ENCODE measurements at places on chromosomes 12 and 14.

- no peak for DNase-seq
These were observed 32.1 kb upstream of the TXNRD1 start for GRCh38 chr12:104183443-104183842.

- no peak for DNase-seq
These were observed 29.4 kb downstream of the ERC1 start for GRCh38 chr12:1020389-1020788.

- DNase-seq = no peak
These were observed 132.3 kb downstream of the KSR2 start for GRCh38 chr12:117836476-117836875.

GRCh38 chr12:31605531-31605930 lies 14.6 kb upstream of the DENND5B start:
- no peak for DNase-seq

DNA sequence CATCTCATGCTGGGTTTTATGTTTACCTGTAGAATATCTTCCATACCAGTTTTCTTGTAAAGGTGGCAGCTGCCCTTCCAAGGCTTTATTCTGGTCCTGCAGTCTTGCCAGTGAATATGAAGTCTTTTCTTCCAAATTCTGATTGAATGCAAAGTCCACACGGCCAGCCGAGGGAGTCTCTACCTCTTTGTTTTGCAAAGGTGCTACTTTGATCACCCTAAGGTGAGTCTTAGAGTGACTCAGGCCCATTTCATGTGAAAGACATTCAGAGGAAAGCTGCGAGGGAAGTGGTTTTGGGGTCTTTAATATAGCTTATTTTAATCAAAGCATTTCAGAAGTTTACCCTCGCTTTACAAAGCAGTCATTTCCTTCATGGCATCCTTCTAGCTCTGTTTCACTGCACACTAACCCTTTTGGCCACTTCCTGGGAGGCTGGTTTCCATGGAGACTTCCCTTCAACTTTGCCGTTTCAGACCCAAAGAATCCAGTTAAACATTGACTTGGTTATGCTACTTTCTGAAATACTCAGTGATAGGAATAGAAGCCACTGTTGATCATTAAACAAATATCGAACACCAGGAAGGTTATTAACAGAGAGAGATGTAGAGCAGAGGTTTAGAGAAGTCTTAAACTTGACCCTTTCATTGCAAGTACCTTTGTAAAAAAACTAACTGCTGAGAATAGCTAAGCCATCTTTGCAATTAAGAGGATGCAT lies at the start of gene CCDC198:
Gene CCDC198 (minus strand): TSS at position 391 of the 715 bp plus-strand sequence. CDS start 142 bp downstream, at position 249.
- DNase-seq = no peak

DNA sequence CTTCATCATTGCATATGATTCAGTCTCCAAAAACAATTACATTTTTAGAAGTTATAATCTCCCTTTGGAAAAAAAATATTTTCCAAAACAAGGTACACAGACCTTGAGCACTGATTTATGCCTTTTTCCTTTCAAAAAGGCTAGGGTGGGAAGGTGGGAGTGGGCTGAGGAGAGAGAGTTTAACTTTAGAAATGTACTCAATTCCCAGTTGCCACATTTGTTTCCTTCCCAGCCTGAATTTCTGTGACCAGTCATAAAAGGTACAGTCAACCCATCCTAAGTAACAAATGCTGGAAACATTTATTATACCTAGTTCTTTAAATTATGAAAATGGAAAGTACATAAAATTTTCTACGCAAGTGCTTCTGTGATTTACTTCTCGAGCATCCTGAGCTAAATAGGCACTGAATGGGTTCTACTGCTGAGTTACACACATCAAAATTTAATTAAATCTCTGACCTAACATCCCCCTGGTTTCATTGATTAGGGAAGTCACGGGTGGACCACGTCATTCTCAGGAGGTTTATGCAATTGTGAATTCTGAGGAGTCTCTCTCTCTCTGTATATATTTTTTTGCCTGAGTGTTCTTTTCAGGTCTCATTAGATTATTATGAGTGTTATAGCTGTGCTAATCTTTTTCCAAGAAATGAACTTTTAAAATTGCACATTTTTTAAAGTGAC lies 371.8 kb downstream of the BTG1 start:
- DNase-seq = no peak

DNA sequence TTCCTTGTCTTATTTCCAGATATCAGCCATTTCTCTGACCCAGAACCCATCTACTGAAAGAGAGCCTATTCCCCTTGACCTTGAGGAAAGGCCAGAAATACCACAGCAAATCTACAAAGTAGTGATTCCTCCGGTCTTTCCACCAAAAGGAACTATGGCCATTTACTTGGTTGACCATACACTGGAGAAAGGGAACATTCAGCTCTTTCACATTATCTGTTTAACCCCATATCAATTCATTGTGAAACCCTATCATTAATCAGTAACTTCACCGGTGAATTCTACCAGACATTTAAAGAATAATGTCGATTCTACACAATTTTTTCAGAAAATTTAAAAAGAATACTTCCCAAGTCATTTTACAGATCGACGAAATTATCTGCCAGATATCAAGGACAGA lies 265.7 kb upstream of the CLEC14A start:
- no peak for DNase-seq

GRCh38 chr12:69886109-69886508 lies 61.1 kb downstream of the MYRFL start:
- no peak for DNase-seq

DNA sequence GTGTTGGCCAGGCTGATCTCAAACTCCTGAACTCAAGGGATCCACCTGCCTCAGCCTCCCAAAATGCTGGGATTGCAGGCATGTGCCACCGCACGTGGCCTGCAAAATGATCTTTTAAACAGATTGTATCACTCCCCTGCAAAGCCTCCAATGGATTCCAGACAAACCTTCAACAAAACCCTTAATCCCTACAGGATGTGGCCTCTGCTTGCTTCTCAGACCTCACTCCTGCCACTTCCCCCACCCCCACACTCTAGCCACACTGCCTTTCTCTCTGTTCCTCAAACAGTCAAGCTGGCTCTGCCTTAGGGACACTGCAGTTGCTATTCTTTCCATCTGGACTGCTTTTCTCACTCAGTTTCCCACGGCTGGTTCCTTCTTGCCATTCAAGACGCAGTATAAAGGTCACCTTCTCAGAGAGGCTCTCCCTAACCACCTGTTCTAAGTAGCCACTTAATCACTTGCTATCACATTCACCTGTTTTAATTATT lies 47.3 kb upstream of the TMED10 start:
- no peak for DNase-seq

- no peak for DNase-seq
These were observed 2.5 kb downstream of the RASSF3 start for GRCh38 chr12:64612843-64613242.

- DNase-seq = no peak
These were observed 28.8 kb downstream of the SENP1 start for GRCh38 chr12:48077111-48077510.

- no peak for DNase-seq
These were observed 30.0 kb downstream of the TUNAR start for GRCh38 chr14:95906591-95906990.

DNA sequence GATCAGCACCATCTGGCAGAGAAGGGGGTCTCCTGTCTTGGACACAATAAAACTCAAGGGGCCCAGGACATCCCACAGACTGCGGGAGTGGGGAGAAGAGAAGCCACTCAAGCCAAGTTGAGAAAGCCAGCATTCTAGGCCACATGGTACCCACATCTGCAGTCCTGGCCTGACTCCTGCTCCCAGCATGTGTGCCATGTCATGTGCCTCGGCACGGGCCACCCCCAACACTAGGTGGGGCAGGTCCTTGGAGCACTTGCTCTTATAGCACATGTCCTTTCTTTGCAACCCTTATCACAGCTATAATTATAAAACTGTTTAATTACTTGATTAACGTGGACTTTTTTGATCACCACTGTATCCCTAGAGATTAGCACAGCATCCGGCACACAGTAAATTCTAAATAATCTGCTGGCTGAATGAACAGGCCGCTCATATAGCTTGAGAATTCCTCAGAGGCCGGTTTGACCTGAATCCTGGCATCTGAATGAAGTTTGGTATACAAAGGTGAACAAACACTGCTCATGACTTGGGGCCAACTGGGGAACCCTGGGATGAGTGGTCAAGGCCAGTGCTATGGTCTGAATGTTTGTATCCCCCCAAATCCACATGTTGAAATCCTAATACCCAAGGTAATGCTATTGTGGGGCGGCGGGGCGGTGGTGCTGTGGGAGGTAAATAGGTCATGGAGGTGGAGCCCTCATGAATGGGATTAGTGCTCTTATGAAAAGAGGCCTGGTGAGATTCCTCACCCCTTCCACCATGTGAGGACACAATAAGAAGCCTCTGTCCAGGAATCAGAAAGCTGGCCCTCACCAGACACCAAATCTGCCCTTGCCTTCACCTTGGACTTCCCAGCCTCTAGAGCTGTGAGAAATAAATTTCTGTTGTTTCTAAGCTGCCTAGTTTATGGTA lies 6.6 kb downstream of the NCKAP5L start:
- DNase-seq = no peak

DNA sequence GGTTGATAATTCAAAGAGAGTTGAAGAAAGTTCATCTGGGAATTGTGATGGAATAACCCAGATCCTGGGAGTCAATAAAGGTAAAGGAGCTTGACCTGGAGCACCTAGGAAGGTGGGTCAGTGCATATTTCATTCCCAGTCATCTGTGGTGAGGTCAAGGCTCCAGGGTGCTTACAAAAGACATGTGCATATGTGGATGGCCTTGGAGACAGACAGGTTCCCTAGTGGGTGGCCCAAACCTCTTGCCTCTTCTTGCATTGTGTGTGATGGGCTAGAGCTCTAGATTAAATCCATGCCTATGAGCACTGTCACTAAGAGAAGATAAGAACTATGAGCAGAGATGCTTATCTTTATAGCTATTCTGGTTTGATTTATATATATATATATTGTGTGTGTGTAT lies 75.5 kb upstream of the CISTR start:
- DNase-seq = no peak

GRCh38 chr12:66103016-66103913 lies 27.3 kb downstream of the LLPH start:
- no peak for DNase-seq

- DNase-seq = no peak
These were observed 10.1 kb upstream of the TBPL2 start for GRCh38 chr14:55450539-55450938.

DNA sequence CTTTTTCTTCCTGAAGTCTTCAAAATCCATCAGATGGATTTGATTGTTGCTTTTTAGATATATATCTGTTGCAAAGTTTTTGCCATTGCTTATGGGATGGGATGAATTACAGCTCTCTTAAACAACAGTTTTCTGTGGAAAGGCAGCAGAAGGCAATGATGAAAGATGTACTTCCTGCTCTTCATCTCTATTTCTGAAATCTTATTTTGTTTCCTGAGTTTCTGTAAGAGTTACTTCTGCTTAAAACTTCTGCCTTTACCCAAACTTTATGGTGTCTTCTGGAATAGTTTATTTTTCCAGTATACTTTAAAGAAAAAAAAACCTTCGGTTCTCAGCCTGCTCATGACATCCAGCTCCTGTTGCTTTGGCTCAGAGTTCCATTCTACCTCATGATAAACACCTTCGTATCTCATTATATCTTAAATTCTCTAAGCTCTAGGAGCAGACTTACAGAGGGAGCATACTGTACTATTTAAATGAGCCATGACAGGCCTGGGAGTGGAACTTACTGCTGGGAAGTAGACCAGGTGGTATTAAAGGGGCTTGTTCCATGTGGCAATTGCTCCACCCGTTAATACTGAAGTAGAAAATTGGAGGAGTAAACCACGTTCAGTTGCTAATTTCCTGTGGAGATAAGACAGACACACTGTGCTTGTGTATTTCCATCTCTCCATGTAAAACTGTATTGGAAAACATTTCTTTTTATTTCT lies 288.4 kb downstream of the FBXL14 start:
- DNase-seq = no peak

- DNase-seq = no peak
These were observed 9.7 kb downstream of the NFATC4 start for GRCh38 chr14:24377657-24378056.

- DNase-seq = no peak
These were observed 26.4 kb upstream of the STAB2 start for GRCh38 chr12:103560604-103561101.

- no peak for DNase-seq
These were observed 31.3 kb upstream of the LALBA start for GRCh38 chr12:48601013-48601756.

DNA sequence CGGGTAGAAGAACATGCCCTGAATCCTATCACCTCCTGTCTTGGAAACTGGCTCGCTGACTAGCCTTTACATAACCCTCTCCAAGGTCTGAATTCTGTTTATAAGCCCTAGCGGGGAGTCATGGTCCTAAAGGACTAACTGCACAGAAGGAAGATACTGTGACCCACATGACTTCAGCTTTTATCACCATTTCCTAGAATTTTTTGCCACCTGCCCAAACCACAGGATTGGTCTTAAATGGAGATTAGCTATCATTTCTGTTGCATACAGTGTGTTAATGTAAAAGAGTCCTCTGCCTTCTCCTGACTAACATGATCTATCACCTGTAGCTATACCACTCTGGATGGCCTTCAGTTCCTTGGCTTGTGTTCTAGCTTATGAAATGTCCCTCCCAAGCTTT lies 319.2 kb downstream of the DUSP6 start:
- DNase-seq = no peak

- DNase-seq = no peak
These were observed 2.0 kb downstream of the CRY1 start for GRCh38 chr12:107091381-107091780.

DNA sequence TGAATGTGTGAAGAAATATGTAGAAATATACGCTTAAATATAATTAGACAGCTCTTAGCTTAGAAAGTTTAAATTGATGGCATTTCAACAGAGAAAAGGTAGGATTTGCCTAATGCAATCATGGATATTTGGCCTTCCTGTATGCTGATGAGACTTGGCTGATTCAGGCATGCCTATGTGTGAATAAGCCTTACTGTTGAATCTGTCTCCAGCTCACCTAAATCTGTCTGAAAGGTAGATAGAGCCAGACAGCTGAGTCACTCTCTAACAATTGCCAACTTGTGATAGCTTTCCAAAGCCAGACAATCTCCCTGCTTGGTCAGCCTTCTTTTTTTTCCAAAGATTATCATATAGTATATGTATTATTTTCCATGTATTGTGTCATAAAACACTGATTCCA lies 92.8 kb upstream of the FLRT2 start:
- DNase-seq = no peak

DNA sequence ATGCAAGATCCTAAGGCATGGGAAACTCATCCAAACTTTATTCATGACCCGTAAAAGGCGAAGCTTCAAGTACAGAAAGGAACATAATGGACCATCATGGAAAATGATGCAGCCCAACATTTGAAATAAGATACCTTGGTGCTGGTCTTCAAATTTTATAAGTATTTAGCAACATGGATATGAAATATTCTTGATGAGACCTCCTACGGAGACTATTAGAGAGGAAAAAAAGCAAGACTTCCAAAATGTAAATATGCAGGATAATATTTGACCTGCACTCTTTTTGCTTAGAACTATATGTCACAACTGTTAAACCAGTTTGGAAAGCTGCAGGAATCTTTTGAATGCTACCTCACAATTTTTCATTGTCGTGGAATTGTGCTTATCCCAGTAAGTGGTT lies 168.8 kb upstream of the ARID2 start:
- no peak for DNase-seq

- no peak for DNase-seq
These were observed 55.1 kb upstream of the E2F7 start for GRCh38 chr12:77120156-77121085.
